ENCODE measurements at places on chromosomes 1 and 21.

DNA sequence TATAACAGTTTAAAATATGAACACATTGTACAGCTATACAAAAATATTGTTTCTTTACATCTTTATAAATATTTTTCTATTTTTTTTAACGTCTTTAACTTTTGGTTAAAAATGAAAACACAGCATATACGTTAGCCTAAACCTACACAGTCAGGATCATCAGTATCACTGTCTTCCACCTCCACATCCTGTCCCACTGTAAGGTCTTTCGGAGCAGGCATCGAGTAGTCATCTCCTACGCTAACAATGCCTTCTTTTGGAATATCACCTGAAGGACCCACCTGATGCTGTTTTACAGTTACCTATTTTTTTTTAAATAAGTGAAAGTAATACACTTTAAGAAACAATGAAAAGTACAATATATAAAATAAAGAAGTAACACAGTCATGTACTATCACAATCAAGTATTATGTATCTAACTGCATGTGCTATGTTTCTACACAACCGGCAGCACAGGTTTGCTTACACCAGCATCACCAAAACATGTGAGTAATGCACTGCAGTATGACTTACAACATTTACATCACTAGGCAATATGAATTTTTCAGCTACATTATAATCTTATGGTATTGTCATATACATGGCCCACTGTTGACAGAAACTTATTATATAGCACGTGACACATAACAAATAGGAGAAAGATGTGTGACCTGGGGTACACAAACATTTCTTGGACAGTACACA lies 254.4 kb downstream of the AKT3 start:
- DNase-seq = no peak

DNA sequence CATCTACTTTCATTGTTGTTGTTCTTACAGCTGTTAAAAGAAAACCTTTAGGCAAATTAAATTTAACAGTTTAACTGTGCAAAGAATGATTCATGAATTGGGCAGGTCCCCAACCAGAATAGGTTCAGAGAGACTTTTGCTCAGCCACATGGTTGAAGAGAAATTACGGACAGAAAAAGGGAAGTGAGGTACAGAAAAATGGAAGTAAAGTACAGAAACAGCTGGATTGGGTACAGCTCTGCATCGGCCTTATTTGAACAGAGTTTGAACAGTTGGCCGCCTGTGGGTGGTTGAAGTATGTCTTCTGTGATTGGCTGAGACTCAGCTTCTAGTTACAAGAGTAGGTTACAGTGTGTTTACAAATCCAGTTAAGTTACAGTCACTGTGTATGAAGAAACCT lies 210.1 kb downstream of the FGGY start:
- DNase-seq = no peak

- no peak for DNase-seq
Measured at GRCh38 chr1:98126740-98127139, 205.9 kb upstream of the DPYD start.

DNA sequence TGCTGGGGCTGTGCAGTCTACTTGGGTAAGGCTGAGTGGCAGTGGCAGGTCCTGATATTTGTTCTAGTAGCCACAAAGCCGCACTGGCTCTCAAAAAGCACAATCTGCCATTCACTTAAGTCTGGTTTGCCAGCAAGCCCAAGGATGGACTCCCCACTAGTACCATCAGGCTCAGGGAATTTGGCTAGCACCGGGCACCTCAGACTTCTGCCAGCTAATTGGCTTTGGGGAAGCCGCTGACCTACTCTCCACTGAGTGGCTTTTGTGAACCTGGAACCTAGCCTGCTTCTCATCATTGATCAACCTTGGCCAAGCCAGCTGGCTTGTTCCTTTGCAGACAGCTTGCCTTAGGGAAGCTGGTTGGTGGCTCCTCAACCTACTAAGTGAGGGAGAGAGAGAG lies 83.1 kb downstream of the ESRRG start:
- DNase-seq = no peak

DNA sequence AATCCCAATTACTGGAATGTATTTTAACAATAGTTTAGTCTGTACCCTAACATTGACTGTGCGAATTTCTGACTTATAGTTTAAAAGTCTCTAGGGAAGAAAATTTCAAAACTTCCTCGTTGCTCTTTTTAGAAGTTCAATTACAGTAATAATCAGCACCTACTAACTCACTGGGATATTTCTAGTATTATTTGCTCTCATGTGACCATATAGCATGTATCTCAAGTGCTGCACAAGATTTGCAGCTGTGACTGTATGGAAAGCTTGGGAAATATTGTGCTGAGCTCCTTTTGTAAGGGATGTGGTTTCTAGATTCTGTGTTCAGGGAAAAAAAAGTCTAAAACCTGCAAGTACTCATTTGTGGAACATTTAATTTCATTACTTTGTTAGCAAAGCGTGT lies 153.1 kb downstream of the ST6GALNAC3 start:
- no peak for DNase-seq

- no peak for DNase-seq
Measured at GRCh38 chr1:7869136-7869920, 16.5 kb upstream of the UTS2 start.

GRCh38 chr1:212401042-212401441 lies 13.6 kb downstream of the PACC1 start:
- no peak for DNase-seq

DNA sequence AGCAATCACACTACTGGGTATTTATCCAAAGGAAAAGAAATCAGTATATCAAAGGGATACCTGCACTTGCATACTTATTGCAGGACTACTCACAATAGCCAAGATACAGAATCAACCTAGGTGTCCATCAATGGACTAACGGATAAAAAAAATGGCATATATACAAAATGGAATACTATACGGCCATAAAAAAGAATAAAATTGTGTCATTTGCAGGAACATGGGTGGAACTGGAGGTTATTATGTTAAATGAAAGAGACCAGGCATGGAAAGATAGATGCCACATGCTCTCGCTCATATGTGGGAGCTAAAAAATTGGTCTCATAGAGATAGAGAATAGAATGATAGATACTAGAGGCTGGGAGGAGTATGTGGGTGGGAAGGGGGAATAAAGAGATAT lies 29.3 kb upstream of the CAP1 start:
- DNase-seq = no peak

DNA sequence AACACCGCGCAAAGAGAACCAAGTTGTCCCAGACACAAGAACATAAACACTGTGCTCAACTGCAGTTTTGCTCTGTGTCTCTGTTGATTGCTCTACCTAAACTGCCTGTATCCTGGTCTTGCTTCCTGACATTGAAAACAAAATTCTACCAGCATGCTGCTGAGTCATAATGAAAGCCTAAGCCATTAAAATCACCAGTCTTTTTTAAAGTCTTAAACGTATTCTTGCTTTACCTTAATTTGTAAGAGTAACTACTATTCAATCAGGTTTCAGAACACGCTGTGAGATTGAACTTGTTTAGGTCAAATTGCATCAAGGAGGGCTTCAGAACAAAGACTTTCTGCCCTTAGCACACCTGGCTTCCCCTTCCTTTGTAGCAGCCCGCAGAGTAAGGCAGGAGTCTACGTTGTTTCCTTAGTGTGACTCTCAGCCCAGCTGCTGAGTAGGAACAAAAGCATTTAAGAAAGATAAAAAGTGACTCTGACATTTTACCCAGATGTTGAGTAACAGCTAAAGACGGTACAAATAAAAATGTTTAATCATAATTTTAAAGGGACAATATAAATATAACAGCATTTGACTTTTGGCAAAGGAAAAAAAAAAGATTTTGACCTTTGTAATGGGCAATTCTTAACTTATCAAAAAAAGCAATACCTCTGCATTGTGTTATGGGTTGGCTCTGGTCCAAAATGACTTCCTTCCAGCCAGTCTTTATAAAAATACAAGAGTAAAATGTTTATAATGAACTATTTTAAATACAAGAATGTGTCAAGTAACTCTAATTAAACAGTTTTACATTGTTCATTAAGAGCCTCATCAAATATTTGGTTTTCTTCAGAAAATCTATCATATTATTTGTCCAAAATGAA lies 186.9 kb upstream of the ADGRL4 start:
- no peak for DNase-seq

- DNase-seq = no peak
Measured at GRCh38 chr1:203690730-203691129, 64.1 kb downstream of the ATP2B4 start.

DNA sequence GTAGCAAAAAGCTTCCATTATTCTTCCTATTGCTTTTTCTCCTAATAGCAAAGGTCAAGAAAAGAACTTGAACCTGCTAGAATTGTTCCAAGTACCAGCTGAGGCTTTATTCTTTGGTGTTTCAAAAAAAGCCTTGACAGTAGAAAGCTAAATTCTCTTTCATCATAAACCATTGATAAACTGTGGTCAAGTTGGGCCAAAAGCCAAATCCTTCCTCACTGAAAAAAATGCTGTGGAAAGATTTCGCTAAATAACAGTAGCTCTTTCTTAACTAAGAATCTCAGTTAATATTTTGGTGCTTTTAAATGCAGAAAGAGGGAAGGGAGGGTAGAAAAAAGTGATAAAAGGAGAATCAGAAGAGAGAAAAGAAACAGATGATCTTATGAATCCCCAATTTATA lies 14.0 kb upstream of the JAM2 start:
- DNase-seq = no peak

DNA sequence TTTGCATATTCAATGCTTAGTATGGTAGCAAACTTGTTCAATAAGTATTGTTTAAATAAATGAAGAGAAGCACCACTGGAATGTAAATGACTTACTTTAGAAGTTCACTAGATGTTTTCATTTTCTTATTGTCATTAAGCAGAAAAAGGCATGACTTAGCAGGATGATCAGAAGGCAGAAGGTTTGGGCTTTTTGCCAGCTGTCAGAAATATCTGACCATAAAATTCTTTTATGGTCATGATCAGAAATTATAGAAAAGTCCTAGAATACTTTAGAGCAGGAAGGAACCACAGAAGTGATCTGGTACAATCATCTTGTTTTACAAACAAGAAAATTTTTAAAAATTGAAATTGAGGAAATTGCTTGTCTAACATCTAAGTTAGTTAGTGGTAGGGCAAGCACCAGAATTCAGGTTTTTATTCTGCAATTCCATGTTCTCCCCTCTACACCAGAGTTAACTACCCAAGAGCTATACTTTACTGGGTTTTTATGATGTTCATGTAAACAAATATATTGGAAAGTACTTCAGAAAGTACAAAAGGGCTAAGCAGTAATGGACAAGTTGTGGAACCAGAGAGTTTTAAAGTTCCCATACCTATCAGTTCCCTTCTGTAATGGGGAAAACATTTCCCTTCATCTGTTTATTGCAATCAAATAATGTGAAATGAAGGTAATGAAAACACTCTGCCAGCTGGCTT lies 10.1 kb downstream of the FMO5 start:
- no peak for DNase-seq

DNA sequence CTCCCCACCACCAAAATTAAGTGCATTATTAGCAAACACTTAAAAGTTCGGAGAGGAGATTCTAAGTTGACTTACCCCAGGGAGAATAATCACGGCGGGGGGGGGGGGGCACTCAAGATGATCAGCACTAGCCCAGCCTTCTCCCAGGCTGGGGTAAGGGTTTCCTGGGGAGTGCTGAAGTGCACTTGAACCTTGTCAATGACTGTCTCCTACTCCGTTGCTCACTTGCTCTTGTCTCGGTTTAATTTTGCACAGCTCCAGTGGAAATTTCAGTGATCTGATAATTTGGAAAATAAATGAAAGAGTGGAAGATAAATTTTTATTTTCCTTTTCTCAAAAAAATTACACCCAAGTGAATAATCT lies 59.2 kb downstream of the PBX1 start:
- DNase-seq = no peak

- DNase-seq = no peak
Measured at GRCh38 chr1:198465201-198466144, 75.0 kb downstream of the ATP6V1G3 start.

GRCh38 chr21:42694751-42695696 lies 41.6 kb downstream of the PDE9A start:
- DNase-seq = no peak

DNA sequence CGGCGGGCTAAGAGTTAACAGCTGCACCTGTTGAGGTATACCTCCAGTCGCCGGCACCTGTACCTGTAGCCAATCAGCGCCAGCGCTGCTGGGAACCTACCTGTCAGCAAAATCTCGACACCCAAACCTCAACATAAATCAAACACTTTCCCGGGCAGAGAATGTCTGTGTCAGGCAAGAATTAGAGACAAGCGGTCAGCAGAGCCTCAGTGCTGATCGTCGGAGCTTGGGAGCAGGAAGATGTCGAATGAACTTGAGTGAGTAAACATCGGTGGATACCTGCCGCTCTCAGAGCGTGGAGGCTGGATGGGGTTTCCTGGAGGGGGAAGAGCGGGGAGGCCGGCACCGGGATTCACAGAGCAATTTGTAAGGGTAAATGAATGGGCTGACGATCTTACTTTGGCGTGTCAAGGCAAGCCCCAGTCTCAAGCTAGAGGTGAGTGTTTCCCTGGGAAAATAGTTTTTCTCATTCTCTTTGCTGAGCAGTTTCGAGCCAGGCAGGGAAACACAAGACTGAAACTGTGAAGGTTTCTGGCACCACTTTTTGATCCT lies at the start of gene GRHL3:
TSS of gene GRHL3 (plus strand) at position 46 of the 552 bp plus-strand sequence. CDS start at position 241, 195 bp downstream.
- no peak for DNase-seq

DNA sequence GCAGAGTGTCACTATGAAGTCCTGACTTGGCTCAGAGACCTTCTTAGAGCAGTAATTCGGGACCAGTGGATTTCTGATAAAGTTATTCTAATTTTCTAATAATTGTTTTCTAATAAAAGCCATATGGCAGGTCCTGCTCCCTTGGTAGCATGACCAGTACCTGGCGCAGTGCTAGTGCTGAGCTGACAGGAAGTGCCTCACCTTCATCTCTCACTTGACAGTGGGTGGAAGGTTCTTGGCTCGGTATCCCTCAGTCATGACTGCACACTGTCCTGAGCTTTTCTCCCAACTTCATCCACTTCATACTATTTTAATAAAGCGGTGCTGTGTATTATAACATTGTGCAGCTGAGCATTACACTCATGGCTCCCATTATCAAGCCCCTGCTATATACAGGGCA lies 14.1 kb downstream of the VANGL1 start:
- DNase-seq = no peak

DNA sequence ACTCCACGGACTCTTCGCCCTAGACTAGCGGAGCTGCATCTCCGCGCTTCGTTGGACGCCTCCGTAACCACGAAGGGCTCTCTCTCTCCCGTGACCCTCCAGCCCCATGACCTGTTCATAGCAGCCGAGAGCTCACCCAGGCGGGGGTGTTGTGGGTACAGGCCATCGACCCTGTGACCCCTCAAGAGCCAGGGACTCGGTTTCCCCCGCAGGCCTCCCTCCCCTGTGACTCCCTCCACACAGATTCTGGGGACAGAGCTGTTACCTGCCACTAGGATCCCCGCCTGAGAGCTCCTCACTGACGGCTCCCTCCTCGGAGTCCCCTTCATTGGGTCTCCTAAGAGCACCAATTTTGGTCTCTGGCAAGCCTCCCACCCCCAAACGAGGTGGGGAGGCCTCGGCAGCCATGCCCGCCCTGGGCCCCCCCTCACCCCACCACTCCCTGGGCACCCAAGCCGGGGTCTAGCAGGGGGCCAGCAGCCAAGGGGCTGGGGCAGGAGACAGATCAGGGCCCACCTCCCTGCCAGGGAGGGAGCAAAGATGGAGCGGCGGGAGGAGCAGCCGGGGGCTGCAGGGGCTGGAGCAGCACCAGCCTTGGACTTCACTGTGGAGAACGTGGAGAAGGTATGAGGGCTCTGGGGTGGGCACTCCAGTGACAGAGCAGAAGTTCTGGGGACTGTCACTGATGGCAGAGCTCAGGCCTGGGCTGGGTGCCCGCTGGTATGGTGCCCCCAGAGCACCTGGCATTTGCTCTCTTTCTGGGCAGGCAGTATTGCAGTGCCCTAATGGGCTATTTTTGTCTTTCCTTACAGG lies 517 bp downstream of the IPO13 start:
- DNase-seq = no peak

- no peak for DNase-seq
Measured at GRCh38 chr1:162939035-162939434, 78.1 kb upstream of the CCDC190 start.

GRCh38 chr1:185681034-185681633 lies 53.1 kb upstream of the HMCN1 start:
- DNase-seq = no peak
